HFFc6 (cell line): ENCODE measurements at places on chromosomes 11 and 22.

DNA sequence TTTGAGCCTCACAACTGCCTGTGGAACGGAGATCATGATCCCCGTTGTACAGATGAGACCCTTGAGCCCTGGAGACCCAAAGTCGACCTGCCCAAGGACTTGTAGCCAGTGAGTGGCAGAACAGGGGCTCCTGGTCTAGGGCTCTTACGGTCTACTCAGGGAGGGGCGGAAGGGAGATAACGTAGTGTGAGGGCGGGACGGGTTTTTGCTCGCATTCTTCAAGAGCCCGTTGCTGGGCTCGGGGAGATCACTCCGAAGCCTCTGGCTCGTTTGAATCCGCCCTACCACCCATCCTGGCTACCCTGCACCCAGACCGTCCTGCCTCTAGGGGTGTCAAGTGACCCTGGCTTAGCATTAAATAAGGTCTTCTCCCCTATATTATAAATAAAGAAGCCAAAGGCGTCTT lies 639 bp downstream of the CRY2 start:
- peak; percentile 39 for DNase-seq

GRCh38 chr22:34858066-34858465 lies 207.9 kb upstream of the ISX start:
- no peak for DNase-seq

DNA sequence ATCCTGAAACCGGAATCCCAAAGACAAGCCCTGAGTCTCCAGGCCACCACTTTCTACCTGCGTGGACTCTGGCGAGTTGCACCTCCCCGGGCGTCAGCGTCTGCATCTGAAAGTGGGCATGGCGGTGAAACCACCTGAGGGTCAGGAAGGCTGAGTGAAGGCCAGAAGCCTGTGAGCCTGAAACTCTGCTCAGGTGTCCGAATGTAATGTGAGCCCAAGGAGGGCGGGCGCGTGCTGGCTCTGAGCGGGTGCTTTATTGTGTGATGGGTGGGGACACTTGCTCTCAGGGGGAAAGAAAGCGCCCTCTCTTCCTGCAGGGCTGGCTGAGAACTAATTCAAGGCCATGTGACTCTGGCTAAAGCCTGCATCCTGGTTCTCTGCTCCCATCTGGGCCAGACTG lies 135.6 kb downstream of the ST3GAL4 start:
- no peak for DNase-seq

- no peak for DNase-seq
Measured at GRCh38 chr11:829176-829846, 1.6 kb downstream of the CRACR2B start.

- no peak for DNase-seq
Measured at GRCh38 chr11:73374151-73374550, 2.0 kb upstream of the RELT start.

DNA sequence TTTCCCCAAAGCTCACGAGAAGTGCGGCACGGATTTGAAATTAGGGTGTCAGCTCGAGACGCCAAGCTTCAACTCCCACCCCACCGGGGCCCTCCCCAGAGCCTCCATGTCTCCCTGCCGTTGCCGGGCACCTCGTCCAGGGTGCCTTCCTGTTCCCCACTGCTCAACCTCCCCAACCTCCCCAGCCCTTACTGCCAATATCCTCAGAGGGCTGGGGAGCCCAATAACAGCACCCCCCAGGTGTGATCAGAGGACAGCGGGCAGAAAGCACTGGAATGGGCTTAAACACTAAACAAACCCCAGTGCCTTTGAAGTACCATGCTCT lies 1336.4 kb downstream of the TBC1D22A start:
- DNase-seq: no peak

DNA sequence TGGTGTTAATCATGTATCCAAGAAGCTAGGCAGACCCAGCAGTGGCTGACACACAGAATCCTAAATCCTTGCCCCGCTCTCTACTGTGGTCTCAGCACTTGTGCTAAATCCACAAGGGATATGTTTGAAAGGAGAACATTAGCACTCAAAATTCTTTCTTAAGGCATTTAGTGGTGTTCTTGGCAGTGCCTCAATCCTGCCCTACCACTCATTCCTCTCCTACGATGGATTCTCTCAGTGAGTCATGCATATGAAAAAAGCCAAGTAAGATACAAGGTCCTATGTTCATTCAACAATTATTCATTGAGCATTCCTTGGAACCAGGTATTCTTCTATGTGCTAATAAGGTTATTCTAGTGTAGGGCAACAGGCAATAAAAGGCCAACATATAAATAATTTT lies 31.2 kb downstream of the RRP8 start:
- DNase-seq: peak; percentile 66

DNA sequence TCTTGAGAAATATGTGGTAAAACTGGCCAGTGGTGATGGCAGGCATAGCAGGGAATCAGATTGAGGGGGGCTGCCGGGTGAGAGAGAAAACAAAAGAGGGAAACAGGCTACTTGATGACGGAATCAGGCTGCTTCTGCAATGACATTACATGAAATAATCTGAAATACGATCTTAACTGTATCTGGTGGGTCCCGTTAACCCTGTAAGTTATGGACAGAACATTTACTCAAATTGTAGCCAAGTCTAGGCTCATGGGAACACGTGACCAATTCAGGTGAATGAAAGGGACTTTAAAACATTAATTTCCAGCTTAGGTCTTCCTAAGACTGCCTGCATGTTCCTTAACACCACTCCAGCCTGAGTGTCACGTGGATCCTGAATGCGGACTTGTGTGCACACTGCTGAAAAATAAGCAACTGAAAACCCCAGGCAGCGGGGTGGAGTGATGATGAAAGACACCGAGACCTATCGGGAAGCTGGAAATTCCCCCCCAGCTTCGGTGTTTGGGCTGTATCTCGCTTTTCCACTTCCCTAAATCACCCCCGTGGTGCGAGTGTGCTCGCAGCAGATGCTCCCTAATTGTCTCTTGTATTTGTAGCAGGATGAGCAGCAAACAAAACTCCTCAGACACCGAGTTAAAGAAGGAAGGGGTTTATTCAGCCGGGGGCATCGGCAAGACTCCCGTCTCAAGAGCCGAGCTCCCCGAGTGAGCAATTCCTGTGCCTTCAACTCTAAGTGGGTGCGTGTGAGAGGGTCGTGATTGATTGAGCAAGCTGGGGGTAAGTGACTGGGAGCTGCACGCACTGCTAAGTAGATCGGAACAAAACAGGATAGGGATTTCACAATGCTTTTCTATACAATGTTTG lies 145.0 kb upstream of the GRK3 start:
- DNase-seq: no peak

- DNase-seq: no peak
Measured at GRCh38 chr11:76984743-76985142, 49.5 kb upstream of the B3GNT6 start.

DNA sequence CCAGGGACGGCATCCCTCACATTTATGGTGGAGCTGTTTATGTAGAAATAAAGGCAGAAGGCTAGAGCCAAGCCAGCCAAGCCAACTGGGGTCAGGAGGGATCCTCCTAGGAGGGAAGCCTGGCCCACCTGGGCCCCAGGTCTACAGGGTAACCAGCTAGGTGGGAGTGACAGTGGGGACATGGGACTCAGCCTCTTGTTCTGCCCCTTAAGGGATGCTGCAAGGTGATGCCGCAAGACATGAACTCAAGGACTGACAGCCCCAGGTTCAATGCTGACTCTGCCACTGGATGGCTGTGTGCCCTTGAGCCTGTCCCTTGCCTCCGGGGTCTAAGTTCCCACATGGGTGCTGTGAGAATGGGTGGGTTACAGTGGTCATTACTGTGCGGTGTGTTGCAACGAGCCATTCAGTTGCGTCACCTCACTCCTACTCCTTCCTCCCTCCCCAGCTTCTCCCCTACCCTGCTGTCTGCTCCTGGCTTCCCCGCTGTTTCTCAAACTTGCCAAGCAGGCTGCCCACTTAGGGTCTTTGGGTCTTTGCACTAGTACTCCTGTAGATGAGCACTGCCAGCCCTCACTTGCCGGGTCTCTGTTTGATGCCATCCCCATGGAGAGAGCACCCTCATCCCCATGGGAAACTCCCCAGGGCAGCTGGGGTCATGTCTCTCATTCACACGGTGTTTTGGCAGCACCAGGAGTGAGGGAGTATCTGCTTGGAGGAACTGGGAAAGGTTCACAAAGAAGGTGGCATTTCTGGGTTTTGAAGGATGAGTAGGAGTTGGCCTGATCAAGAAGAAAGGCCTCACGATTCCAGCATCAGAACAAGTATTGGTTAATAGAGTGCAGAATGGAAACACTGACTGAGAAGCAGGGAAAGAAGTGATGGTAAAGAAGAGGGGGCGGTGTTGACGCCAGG lies 43.0 kb upstream of the RTL6 start:
- DNase-seq: no peak

DNA sequence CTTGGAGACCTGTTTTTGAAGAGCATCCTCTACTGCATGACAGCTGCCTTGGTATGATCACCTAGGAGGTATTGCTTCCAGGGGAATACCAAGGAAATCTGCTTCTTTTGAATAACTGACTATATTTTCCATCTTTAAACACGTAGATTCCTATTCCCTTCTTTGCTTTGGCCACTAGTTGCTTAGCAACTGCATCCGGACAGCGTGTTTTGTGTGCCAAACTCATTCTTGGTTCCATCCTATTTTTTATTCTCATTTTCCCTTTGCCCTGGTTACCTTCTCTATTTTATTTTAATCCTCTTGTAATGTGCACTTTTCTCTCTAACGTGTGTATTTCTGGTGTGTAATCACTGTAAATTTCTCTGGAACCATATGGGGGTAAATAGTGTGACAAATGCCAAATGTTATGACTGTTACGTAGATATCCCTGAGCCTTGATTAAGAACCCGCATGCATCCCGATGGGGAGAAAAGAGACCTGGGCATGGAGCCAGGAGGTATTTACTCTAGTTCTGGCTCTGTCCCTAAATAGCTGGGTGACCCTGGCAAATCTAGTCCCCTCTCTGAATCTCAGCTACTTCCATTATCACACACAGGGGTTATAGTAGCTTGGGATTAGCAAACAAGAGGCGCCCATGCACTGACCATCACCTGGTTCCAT lies 241.7 kb downstream of the MIAT start:
- DNase-seq: no peak

DNA sequence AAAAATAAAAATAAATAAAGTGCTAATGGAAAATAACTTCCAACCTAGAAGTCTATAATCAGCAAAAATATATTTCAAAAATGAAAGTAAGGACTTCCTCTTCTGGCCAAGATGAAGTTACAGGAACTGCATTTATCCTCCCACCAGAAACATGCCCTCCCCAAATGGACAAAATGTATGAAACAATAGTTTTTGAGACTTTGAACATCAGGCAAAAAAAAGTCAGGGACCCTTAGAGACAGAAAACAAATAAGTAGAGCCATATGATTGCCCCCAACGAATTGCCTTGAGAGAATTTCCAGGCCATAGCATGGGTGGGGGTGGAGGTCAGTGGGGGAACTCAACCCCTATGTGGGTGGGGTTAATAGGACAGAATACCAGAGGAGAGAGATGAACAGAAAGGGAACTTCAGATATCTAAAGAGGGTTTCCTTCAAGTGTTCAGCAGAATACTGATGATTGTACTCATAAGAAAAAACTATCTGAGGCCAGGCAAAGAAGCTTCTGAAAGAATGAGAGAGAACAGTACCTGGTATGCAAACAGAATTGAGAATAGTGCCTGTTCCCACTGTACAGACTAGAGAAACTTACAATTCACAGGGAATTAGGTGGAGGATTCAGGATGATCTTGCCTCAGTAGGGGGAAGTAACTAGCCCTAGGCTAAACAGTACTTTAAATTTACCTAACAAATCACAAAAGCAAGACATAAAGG lies 26.6 kb upstream of the IL10RA start:
- DNase-seq: no peak

- peak; percentile 44 for DNase-seq
Measured at GRCh38 chr11:43419460-43419859, 60.7 kb downstream of the TTC17 start.

- DNase-seq: no peak
Measured at GRCh38 chr11:132981131-132981956, 551.0 kb downstream of the OPCML start.

- DNase-seq: no peak
Measured at GRCh38 chr11:116692318-116693101, 80.3 kb downstream of the BUD13 start.

- no peak for DNase-seq
Measured at GRCh38 chr11:21628641-21629040, 564.2 kb upstream of the ANO5 start.

DNA sequence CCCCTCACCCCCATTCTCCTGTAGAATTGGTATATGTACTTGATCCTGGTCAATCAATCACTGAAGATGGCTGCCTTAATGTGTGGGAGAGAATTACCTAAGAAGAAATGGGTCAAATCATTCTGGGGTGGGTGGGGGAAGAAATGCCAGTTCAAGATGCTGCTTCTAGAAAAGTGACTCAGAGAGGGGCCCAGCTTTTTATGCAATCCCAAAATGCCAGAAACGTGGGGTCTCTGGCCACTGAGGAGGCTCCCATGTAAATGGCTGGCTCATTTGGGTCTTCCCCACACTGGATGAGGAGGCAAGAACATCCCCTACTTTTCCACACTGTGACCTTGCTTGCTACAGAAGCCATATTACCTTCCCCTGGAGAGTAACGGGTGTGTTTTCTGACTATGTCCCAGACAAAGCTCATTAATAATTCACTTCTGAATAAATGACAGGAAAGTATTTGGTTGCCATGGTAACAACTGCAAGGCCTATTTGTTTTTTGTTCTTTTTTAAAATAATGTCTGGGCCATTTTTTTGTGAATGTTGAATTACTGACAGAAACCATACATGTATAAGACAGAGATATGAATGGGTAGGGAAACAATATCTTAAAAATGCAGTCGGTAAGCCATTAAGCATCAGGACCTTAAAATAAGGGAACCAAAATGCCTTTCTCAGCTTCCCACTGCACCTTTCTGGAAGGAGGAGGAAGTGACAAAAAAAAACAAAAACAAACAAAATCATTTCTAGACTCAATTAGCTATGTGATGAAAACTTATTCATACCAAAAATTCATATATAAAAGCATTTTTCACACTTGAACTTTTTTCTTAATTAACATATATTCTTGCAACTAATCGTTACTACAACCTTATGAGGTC lies 32.0 kb downstream of the SLC1A2 start:
- no peak for DNase-seq

- no peak for DNase-seq
Measured at GRCh38 chr22:33112580-33112979, 54.4 kb upstream of the SYN3 start.

GRCh38 chr11:65112546-65113360 lies 1.1 kb downstream of the TM7SF2 start:
- DNase-seq: no peak

DNA sequence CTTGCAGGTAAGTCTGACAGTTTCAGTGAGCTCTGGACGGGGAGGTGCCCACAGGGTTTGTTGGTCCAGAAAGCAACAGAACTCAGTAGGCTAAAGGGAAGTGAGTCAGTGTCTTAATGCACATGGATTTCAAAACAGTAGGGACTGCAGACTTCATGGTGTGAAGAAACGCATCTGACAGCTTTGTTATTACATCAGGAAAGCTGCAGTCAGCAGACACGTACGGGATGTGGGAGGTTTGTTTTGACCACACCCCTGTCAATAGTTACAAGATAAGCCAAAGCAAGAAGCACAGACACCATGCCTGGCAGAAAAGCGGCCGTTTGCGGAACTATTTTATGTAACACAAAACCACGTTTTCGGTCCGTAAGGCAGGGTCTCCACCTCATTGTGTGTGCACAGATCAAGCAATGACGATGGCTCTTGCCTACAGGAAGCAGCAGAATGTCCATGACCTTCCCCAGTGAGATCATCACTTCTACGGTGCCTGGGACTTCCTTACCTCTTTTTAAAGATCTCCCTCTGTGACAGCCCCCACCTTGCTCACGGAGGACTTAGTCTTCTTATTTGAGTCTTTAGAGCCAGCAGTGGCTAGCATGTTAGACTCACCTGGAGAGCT lies 58.2 kb upstream of the FTH1 start:
- peak; percentile 85 for DNase-seq

- DNase-seq: no peak
Measured at GRCh38 chr11:131809203-131809918, 438.9 kb downstream of the NTM start.
